ENCODE measurements at places on chromosomes 13 and 19.

DNA sequence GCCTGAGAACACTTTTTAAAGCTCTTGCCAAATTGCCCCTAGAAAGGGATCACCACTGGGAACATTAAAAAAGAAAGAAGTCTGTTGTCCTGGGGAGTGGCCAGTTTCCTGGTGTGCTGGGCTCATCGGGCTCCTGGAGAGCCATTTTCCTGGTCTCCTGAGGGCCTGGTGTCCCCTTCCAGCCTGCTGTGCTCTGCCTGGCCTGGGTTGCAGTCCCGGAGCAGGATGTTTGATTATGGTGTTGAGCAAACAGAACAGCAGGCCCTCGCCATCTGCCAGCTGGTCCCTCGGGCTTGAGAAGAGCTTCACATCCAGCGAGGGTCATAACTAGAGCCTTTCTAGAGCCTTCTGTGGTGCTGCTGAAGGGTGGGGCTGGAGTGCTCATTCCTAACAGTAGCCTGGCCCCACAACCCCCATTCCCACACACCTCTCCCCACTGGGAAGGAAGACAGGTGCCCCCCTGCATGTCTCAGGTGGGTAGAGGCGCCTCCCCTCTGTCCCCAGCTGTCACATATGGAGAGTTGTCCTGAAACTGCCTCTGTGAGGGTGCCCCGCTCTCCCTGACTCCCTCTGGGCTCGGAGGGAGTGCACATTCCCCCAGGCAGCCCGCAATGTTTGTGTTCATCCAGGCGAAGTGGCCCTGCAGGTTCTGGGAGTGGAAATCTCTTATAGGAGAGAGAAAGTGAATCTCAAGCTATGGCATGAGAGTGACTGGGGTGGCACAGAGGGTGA, 151.1 kb downstream of the SIPA1L3 start:
- DNase-seq = no peak

DNA sequence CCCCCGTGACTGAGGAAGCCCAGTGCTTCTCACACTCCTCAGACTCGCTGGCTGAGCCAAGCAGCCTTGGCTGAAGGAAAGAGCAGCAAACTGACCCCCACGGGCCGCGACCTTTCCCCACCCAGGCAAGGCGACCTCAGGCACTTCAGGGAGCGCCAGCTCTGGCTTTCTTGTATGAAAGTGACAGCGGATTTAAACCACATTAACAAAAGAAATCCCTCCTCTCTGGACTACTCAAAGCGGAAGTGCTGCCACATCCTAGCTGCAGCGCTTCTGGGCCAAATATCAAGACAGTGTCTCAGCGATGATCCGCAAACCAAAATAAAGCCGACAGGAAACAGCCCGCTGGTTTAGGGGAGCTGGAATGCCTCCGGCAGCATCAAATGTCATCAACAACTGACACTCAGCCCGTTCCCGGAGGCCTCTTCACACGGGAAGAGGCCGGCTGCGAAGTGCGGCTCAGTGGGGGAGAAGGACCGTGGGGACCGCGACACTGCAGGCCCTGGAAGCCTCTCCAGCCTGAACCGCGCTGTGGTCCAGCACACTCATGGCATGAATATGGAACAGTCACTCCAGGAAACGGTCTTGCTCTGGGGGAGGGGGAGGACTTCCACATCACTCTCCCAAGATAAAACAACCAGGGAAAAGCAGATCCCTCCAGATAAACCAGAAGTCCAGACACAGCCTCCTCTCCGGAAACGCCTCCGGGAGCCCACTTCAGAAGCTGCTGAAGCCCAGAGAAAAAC, 1.4 kb downstream of the RASA3 start:
- peak; percentile 66 for DNase-seq

GRCh38 chr13:92621985-92622384, 604.6 kb upstream of the GPC6 start:
- no peak for DNase-seq

- DNase-seq = no peak
Measured at GRCh38 chr19:1070931-1071791, 4.2 kb downstream of the ARHGAP45 start.

DNA sequence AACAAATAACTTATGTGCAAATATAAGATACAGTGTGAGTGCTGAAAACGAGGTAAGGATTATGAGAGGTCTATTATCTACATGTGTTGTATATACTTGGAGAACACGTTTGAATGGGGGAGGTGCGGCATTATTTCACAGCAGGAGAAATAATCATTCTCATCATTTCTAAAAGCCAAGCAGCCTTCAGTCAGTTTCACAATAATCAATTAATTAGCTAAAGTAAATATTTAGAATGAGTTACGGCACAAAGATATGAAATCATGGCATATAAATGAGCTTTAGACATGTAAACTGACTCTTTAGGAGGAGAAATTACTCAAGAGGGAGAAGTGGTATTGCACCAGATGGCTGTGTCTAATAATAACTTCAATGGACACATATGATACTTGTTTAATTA, 366.6 kb downstream of the DNAJC15 start:
- no peak for DNase-seq

DNA sequence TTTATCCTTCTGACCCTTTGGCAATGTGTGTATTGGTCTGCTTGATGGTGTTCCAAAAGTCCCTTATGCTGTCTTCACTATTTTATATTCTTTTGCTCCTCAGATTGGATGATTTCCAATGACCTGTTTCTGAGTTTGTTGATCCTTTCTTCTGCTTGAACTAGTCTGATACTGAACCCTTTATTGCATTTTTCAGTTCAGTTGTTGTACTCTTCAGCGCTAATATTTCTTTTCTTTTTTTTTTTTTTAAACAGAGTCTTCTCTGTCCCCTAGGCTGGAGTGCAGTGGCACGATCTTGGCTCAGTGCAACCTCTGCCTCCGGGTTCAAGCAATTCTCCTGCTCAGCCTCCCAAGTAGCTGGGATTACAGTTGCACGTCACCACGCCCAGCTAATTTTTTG, 12.6 kb upstream of the ZNF566 start:
- no peak for DNase-seq

Data from occipital lobe (tissue), 3 donors.